ENCODE measurements at places on chromosomes 6 and 20.

DNA sequence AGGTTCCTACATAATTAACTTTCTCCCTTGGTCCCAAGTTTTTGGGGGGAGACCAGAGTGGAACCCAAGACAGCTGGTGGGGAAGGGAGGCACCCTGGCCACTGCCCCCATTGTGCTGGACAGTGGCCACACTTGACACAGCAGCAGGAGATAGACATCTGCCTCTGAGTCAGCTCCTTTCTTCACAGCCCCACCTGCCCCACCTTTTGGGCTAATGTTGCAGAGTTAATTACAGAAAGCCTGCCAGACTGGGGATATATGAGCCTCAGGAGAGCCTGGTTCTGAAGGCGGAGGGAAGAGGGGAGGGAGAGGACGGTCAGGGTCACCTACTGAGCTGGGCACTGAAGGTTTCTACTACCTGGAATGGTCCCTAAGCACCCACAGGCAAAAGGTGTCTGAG, 50.6 kb downstream of the MAFB start:
- peak; percentile 59 for DNase-seq

GRCh38 chr6:161465403-161465802, 191.5 kb upstream of the AGPAT4 start:
- DNase-seq = no peak

DNA sequence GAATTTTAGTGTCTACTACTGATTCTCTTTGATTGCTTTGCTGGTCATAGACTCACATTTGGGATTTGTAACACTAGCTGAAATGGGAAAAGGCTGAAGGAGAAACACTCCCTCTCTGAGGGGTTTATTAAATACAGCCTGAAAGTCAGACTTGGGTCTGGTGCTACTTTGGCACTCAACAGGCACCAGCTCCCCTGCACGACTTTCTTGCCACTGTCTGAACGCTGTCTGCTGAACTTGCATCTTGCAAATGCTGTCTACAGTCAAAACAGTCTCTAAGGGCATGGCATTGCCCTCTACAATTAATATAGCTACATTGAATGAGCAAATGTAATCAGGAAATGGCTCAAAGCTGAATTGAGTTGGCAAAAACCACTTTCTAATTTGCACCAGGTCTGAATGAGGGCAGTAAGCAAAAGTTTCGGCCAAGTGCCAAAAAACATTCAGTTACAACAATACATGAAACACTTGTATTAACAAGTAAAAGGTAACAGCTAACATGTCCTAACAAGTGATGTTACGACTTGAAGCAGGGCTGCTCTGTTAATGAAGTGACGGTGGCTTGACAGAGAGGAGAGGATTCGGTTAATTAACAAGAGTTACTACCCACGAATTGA, 119.5 kb downstream of the FOXC1 start:
- DNase-seq = peak; percentile 32

DNA sequence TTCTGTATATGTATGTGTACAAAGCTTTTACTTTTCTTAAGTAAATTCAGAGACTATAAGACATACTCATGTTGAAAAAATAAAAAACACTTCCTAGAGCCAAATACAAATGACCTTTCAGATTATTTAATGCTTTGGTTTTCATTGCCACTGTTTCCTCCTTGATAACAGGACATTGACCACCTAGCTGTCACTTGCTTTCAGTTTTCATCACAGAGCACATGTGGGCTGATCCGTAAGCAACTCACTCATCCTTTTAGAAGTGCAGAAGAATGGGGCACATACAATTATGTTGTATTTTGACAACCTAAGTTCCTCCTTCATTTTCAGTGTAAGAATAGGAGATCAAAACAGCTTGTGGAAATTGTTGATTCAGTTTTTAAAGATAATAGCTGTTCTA, 6.2 kb downstream of the ZBTB2 start:
- DNase-seq = no peak

- DNase-seq = no peak
Measured at GRCh38 chr20:49867453-49868215, 47.7 kb downstream of the SPATA2 start.

DNA sequence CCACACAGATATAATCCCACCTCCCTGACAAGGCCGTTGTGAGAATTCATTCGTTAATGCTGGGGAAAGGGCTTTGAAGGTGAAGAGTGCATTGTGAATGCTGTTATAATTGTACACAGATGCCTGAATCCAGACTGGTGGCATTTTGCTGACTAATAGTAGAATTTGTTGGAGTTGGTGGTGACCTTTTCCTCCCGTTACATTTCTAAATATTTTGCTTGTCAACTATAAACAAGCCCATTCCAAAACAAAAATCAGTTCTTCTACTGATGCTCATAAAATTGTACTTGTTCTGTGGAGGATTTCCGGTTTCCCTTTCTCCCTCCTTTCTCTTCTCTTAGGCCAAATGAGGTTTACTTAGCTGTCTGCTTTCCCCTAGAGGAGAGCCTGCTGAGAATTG, 253.1 kb upstream of the SUPT3H start:
- DNase-seq = no peak

DNA sequence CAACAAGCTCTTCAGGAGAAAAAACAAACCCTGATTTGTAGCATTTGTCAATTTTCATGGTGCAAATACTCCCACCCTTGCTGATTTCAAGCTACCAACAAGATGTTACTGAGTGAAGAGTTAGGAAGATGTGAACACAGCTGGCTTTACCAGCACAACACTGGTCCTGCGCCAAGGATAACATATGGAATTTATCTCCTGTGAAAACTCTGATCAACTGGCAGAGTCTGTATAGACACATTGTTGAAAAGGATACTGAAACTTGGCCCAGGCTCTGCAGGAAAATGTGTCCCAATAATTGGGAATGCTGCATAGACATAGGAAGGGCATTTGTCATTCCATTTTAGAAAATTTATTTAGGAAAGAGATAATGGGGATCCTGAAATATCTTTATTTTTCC, 29.0 kb downstream of the OTOR start:
- no peak for DNase-seq

- no peak for DNase-seq
Measured at GRCh38 chr20:51620432-51620831, 77.9 kb upstream of the NFATC2 start.

- no peak for DNase-seq
Measured at GRCh38 chr20:62752671-62753501, 43.4 kb upstream of the MRGBP start.

DNA sequence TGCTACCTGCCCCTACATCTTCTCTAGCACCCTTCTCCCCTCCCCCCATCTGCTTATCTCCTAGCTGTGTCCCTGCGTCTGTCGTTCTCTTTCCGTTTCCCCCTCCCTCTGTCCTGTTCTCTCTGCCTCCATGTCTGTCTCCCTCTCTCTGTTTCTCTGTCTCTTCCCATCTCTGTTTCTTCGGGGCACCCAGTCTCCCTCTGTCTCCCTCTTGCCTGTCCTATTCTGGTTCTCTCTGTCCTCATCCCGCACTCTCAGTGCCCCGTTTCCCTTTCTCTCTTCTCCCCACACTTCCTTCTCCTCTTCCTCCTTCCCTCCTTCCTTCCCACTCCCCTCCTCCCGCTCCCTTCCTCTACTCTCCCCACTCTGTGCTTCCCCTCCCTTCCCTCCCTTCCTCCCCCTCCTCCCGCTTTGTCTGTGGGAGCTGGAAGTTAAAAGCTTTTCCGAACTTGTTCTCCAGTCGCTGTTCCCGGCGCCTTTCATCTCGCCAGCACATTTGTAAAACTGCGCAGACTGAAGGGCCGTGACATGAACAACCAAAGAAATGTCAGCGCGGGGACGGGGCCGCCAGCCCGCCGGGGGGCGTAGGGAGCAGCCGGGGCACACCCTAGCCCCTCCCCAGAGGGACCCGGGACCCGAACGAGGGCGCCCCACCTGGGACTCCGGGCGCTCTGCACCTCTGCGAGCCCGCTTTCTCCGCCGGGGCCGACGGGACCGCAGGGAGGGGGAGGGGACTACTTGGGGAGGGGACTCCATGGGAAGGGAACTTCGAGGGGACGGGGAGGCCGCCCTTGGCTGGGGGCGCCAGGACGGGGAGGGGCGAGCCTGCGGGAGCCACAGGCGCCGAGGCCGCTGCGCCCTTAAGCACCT, 4.0 kb upstream of the CDH22 start:
- no peak for DNase-seq

GRCh38 chr6:76694795-76695194, 622.3 kb upstream of the IMPG1 start:
- no peak for DNase-seq

Data from COR-L47 (cell line).